ENCODE measurements at places on chromosomes 4 and X.

- no peak for DNase-seq
Measured at GRCh38 chr4:14767142-14767541, 235.1 kb upstream of the CPEB2 start.

DNA sequence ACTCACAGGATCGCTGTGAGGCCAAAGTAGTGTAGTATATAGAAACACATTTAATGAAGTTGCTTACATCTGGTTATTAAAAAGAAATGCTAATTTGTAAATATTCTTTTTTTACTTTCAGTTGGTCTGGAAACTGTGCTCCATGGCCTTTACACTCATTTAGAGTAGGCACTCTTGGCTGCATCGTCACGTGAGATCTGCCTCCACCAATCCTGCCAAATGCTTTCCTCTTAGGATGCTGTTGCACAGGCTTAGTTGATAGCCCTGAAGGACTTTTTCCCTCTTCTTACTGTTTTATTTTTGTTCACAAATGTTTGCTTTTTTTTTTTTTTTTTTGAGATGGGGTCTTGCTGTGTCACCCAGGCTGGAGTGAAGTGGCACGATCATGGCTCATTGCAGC, 6.3 kb downstream of the CPE start:
- no peak for DNase-seq

DNA sequence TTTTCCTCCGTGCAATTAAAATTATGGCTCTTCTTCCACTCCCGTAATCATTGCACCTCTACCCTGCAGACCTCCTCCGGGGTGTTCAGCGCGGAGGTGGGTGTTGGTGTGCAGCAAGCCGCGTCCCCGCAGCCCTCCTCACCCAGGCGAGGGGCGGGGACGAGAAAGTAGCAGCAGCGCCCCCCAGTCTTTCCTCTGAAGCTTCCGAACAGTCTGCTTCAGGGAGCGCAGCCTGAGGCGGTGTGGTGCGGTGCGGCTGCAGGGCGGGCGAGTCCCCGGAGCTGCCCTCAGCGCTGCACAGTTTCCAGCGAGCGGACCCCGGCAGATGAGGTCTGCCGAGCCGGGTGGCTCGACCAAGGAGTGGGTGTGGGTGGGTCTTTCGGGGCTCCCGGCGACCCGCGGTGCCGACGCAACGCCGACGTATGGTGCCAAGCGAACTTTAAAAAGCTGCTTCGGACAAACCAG, at the start of gene FRAS1:
Gene FRAS1 (plus strand): TSS at position 189 of the 465 bp plus-strand sequence. CDS start 687 bp downstream, outside the sequence.
- DNase-seq = no peak

DNA sequence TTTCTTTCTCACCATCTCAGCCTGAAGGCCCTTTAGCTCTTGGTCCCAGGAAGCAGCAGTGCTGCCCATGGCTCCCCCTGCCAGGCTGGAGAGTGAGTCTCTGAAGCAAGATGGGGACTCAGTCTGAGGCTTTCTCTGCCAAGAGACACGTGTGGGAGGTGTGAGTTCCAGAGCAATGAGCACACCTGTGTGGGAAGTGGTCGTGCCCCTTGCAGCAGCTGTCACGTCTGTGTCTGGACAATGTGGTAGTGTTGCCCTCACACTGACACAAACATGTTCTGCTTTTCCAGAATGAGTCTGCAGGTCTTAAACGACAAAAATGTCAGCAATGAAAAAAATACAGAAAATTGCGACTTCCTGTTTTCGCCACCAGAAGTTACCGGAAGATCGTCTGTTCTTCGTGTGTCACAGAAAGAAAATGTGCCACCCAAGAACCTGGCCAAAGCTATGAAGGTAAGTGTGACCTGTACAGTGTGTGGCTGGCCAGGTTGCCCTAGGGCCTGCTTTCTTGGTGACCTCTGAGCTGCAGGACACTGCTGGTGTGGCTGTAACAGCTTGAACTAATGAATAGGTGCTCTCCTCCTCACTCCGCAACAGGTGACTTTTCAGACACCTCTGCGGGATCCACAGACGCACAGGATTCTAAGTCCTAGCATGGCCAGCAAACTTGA, 1.9 kb downstream of the TACC3 start:
- DNase-seq = no peak

- no peak for DNase-seq
Measured at GRCh38 chr4:121154103-121154515, 10.0 kb downstream of the TNIP3 start.

DNA sequence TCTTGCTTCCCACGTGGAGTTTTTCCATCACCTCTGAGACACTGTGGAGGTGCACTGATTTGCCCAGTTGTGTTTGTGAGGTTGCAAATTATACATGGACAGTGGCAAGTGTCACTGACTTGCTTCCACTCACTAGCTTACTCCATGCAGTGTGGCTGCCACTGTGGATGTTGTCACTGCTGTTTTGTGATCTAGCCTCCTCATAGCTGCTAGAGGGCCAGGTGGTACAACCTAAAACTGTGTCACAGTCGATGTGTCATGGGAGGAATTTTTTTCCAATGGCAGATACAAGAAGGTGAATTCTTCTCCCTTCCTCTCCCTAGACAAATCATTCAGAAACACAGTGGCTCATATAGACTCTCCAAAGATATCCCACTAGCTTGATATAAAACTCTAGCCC, 37.5 kb upstream of the TMPRSS11F start:
- no peak for DNase-seq

DNA sequence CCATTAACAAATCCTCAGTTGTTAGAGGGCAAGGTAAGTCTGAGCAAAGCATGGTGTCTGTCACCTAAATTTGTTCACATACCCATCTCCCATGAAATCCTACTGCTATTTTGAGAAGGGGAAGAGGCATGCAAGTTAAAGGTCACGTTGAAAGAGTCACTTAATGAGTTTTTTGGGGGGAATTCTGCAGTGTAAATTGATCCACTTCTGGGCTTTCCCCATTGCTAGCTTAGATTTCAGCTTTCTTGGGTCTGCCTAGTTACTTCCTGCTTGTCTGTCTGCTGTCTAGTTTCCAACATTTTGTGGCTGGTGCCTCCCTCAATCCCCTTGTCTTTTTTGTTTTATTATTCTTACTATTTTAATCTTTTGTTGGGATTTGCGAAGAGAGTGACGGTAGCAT, 32.0 kb downstream of the CEP135 start:
- no peak for DNase-seq

DNA sequence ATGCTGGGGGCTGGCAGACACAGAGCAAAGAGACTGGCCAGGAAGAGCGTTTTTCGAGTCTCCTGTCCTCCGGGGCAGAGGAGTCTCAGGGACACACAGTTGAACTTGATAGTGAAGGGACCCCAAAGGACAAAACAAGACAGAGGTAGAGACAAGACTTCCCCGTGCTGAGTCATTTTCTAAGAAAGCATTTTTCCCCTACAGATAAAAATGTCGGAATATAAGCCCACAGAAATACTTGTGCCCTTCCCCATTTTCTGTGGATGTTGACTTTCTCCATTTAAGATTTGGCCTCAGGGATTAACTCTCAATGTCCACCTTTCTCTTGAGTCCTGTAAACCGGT, 523 bp upstream of the BTK start:
- DNase-seq = no peak

DNA sequence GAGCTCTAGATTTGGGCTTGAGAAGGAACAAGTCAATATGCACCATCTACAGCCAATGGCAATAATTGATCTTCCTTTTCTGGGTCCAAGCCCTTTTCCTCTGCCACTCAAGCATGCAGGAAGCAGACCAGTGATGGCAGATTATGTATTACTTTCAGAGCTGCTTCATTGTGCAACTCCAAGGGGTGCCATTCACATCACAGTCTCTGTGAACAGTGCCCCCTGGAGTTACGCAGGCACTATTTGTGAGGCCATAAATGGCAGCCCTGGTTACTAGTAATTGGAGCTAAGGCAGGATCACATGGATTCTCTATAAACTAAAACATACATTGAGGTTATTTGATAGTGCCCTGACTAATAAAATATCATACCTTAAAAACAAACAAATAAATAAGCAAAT, 313.4 kb upstream of the SLC7A11 start:
- DNase-seq = no peak

- DNase-seq = no peak
Measured at GRCh38 chr4:78737973-78738372, 38.2 kb upstream of the BMP2K start.

DNA sequence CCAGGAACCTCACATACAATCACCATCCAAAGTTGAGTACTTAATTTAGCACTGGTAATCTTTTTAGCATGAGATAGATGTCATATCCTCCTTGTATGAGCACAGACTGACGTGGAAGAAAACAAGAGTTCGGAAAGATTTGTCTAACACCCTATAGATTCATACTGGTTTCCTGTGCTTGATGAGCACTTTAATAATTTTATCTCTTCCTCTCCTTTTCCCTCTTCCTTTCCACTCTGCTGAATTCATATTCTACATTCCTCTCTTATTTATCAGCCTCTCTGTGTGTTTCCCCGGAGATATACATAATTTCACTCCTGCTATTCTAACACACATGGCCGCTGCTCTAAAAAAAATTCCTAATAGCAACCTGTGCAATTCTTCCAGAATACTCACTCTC, 273.9 kb downstream of the AFF2 start:
- no peak for DNase-seq

- DNase-seq = no peak
Measured at GRCh38 chr4:172104539-172104938, 291.3 kb downstream of the GALNTL6 start.

GRCh38 chrX:150508018-150508417, 60.4 kb upstream of the MTM1 start:
- no peak for DNase-seq

Measured in H54 (cell line).